HEK293T (cell line): ENCODE measurements at places on chromosomes 13 and 19.
A peak's percentile ranks its signal among the peaks of the same experiment; 100 is the strongest.

- no peak for DNase-seq
These were observed 59.8 kb downstream of the RUBCNL start for GRCh38 chr13:46327246-46327645.

- no peak for DNase-seq
These were observed 99.7 kb downstream of the TNFSF11 start for GRCh38 chr13:42673677-42674076.

DNA sequence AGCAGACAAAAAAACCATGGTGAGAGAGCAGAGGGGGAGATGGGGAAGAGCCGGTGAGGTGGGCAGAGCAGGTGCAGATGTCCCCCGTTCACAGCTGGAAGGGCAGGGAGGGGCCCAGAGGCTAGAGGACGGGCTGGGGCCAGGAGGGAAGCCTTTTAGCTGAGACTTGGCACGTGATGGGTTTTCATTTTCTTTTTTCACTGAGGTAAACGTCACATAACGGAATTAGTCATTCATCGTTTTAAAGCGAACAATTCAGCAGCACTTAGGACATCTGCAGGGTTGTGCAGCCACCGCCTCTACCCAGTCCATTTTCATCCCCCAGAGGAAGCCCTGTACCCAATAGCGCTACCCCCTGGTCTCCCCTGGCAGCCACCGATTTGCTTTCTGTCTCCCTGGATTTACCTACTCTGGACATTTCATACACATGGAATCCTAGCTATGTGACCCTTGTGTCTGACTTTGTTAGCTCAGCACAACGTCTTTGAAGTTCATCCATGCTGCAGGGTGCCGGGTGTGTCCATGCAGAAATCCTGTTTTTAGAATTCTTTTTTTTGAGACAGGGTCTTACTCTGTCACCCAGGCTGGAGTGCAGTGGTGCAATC is 16.0 kb upstream of the EMC10 start:
- no peak for DNase-seq

DNA sequence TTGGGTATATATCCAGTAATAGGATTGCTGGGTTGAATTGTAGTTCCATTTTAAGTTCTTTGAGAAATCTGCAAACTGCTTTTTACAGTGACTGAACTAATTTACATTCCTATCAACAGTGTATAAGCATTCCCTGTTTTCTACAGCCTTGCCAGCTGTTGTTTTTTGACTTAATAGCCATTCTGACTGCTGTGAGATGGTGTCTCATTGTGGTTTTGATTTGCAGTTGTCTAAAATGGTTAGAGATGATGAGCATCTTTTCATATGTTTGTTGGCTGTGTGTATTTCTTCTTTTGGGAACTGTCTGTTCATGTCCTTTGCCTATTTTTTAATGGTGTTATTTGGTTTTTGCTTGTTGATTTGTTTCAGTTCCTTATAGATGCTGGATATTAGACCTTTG is 4.0 kb upstream of the ZNF222 start:
- DNase-seq: no peak

GRCh38 chr13:98144801-98145350 is 2.0 kb downstream of the FARP1 start:
- peak; percentile 39 for DNase-seq

- no peak for DNase-seq
These were observed 6.2 kb downstream of the NUMBL start for GRCh38 chr19:40684280-40684679.

- DNase-seq: no peak
These were observed 21.2 kb upstream of the GTF3A start for GRCh38 chr13:27403203-27403678.

DNA sequence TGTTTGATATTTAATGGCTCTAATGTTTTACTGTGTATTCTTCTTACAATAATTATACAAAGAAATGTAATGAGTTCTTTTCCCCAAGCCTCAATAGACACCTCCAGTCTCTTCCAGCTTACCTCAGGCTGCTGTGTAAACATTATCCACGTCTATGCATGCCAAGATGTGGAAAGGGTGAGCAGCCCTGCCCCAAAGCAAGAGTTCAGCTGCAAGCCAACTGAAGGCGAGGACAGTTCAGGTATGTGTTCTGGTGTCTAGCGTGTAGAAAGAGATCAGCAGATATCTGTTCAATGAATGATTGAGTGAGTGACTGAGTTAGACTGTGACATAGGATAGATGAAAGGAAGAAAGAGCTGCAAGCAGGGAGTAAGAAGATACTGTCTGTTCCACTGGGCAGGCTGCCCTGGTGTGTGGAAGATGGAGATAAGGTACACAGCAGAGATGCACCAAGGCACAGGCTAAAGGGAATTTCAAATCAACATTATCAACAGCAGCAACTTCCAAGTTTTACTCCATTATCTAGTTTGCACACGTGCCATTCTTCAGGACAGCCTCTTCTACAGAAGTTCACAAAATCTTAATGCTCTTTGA is 66.0 kb downstream of the LATS2 start:
- DNase-seq: no peak

GRCh38 chr13:73781384-73781783 is 352.8 kb downstream of the KLF12 start:
- DNase-seq: no peak

DNA sequence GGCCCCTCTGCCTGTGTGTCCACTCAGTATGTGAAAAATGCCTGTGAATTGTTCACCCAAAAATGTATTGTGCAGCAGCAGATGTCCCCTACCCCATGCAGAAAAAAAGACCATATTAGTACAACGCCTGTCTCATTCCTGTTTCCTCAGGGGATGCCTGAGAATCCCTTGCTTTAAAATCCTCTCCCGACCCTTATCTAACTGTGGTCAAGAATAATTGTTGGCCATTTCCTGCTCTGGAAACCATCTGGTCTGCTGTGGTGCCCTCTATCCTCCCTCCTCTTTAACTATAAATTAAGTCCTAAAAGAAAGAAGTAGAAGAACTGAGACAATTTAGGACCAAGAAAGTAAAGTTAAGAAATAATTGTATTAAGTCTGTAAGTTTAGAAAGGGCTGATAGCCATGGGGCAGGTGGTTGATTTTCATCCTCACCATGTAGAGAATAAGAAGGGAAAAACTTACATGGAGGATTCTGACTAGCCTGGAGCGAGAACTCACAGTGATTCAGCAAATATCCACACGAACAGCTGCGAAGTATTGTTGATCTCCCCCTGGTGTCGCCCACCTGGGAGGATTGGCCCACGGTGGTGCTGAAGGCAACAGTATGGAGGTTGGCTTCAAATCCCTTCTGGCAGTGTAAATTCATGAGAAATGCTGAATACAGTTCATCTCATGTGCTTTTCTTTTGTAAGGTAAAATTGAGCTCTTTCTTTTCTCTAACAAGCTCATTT is 85.6 kb downstream of the COL4A2 start:
- DNase-seq: no peak

- no peak for DNase-seq
These were observed 6.5 kb upstream of the SSBP4 start for GRCh38 chr19:18412610-18413239.

DNA sequence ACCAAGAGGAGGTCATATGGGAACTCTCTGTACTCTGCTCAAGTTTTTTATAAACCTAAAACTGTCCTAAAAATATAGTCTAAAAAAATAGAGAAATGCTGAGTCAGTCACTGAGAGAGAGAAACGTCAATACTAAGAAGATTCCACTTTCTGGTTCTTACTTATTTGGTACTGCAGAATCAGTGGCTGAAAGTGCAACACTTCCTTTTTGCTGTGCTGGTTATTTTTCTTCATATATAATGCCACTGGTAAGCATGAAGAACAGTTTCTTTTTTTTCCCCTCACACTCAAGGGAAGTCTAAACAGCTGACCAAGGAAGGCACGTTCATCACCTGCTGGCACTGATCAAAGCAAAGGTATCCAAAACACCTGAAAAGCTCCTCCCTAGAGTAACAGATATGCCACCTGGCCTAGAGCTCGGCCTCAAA is 44.3 kb upstream of the N4BP2L1 start:
- no peak for DNase-seq

DNA sequence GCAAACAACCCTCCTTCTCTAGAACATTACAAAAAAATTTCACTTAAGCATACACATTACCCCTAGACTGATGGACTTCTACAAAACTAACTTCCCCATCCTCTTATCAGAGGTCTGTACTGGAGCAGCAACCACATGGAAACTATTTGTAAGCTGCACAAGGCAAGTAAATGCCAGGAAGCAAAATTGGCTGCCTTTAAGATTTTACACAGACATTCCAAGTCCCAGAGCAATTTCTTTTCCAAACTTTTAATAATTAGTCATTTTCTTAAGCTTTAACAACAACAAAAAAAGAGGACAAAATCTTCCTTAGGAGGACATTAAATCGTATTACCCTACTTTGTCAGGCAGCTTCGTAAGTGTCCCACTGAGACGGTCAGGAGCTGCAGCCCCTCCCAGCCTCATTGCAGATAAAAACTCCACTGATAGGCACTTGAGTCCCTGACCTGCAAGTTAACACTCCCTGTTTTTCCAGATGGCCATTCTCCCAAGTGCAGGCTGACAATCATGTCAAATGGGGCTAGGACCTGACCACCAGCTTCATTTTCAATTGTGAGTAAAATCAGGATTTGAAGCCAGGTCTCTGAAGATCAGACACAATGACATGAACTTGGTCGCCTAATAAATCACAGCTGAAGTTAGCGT is 680.1 kb downstream of the DIAPH3 start:
- no peak for DNase-seq

- DNase-seq: no peak
These were observed 774.8 kb downstream of the GPC5 start for GRCh38 chr13:92173254-92173653.

- no peak for DNase-seq
These were observed 535 bp downstream of the CDKN2D start for GRCh38 chr19:10568062-10568825.

DNA sequence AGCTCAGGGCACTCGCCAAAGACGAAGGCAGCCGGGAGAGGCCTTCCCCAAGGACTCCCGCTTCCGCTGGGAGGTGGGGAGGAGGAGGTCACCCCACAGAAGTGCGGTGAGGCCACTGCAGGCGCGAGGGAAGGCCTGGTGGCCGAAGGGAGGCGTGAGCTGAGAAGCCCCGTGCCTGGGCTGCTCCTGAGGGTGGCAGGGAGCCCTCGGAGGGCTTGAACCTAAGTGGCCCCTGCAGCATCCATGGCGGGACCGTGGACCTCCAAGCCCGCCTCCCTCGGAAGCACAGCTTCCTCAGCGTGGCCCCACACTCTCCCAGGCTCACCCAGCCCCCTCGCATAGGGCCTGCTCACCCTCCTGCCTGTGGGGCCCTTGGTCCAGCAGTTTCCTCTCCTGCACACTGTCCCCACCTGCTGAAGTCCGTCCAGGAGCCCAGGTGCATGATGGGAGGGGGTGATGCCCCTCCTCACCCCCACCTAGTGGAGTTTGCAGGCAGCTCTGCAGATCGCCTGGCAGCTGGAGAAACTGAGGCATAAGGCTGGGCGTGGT is 25.9 kb downstream of the EFNA2 start:
- DNase-seq: no peak

GRCh38 chr19:10418485-10419199 is 1.7 kb upstream of the PDE4A start:
- DNase-seq: no peak

DNA sequence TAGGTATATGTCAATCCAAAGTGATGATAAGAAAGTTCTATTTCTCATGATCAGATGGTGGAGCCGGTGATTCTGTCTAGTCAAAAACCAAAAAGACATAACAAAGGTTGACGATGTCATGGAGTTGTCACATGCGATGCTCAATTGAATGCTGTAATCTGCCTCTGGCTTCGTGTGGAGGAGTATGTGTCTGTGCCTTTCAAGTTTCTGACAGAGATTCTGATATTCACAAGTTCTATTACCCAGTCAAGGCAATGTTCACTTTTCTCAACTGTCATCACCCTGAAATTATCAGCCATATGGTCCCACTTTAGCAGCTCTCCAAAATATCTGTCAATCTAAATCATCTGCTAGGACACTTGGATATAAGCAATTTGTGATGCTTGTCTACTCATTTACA is 367.6 kb upstream of the PRR20A start:
- DNase-seq: no peak

DNA sequence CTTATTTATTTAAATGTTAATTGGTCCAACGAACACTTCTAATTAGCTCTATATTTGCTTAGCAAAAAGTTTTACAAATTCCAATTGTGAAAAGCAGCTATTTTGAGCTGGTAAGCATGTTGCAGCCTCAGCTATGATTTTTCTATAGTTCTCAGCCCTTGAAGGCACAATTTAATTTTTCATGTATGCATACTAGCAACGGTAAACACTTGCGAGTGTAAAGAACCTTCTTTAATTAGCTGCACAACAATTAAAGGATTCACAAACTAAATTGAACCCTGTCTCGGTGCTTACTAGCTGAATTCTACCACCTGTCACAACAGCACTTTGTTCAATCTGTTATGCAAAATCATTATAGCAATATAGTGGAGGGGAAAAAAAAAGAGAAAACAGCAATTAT is 29.8 kb downstream of the ZNF536 start:
- no peak for DNase-seq

GRCh38 chr19:30841934-30842333 is 469.8 kb downstream of the ZNF536 start:
- no peak for DNase-seq

- no peak for DNase-seq
These were observed 19.1 kb upstream of the PNMA8B start for GRCh38 chr19:46514589-46515289.

GRCh38 chr19:18905058-18905456 is 9.1 kb upstream of the CERS1 start:
- no peak for DNase-seq

- no peak for DNase-seq
These were observed at the start of gene LYL1 for GRCh38 chr19:13102666-13103580. LYL1 (minus strand) TSS chr19:13102858; CDS start chr19:13101171, 1,687 bp downstream.

GRCh38 chr13:102917019-102917418 is 71.2 kb downstream of the ERCC5 start:
- DNase-seq: no peak

DNA sequence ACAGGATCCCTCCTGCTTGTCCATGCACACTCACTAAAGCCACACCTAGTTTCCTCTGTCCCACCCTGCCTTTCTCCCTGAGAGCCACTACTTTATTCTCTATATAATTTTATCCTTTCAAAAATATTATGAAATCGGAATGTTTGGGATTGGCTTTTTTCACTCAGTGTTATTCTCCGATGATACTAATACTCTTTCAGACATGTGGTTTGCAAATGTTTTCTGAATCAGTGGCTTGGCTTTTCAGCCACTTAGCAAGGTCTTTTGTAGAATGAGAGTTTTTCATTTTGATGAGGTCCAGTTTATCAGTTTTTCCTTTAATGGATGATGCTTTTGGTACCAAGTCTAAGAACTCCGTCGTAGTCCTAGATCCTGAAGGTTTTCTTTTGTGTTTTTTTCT is 11.6 kb downstream of the SPATA13 start:
- no peak for DNase-seq

- no peak for DNase-seq
These were observed 16.4 kb downstream of the KATNAL1 start for GRCh38 chr13:30290812-30291436.

DNA sequence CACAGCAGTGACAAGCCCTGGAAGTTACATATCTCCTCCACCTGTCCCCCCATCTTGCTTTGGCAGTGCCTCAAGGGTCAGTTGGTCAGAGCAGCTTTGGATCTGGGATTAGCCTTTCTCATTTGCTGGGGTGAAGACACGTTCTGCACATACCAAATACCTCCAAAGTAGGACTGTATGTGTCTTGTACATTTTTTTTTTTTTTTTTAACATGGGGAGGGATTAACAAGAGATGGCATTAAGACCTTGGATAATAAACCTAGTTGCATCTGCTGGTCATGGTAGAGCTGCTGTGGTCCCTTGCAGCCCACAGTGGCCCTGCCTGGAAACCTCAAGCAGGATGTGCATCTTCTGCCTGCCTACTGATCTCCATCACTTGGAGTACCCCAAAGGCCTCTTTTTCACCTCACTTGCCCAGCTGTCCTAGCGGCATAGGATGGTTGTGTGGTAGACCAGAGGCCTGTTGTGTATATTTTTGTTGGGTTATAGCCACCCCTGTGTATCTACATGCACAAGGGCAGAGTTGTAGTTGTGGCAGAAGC is 2.5 kb downstream of the RPS19 start:
- DNase-seq: no peak
